ENCODE measurements at places on chromosomes 5 and 9.

- no peak for DNase-seq
Observed at GRCh38 chr9:100125910-100126309, 26.9 kb downstream of the INVS start.

DNA sequence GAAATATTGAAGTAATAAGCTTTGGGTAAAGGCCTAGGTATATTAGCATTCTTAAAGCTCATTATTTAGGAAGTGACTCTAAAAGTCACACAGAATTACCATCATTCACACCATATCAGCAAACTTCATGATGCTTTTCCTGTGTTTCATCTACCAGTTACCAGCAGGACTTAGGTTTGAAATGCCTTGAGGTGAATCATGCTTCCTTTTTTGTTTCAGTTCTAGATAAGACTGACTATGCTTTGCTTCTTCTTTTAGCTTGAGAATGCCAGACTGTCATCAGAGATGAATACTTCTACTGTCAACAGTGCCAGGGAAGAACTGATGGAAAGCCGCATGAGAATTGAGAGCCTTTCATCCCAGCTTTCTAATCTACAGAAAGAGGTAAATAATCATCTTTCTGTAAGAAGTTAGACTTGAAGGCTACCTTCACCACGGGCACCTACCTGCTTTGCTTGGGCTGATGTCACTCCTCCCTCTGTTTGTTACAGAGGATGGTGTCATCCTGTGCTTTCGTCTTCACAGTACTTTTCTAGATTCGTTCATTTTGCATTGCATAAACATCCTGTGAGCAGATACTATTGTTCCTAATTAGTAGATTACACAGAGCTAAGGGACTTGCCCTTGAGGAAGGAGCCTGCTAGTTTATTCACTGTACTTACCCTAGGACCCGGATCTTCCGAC is 34.7 kb downstream of the LMNB1 start:
- DNase-seq = peak; percentile 86

DNA sequence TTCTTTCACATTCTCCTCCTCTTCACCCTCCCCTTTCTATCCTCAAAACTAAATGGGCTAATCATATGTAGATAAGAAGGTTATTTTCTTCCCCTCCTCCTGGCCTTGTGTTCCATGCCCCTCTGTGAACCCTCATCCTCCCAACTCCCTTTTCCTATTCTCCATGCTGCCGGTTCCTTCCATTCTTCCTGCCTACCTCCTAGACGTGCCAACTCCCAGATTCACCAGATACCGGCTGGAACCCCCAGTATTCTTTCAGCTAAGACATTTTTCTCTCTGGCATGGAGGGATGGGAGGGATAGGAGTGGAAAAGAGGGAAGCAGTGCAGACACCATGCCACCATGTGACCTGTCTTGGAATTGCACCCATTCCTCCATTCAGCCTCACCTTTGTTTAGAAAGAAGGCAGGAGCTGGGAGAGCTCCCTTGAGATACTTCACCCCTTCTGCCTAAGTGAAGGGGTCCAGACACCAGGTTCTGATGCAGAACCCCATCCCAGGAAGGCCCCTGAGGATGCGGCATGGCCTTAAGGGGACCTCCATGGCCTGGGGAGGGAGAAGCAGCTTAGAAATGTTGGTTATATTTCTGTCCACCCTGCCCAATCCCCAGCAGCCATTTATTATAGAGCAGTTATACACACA is 4.8 kb downstream of the DNAJB5 start:
- no peak for DNase-seq

- DNase-seq = no peak
Observed at GRCh38 chr5:146376821-146377220, 38.2 kb downstream of the POU4F3 start.

DNA sequence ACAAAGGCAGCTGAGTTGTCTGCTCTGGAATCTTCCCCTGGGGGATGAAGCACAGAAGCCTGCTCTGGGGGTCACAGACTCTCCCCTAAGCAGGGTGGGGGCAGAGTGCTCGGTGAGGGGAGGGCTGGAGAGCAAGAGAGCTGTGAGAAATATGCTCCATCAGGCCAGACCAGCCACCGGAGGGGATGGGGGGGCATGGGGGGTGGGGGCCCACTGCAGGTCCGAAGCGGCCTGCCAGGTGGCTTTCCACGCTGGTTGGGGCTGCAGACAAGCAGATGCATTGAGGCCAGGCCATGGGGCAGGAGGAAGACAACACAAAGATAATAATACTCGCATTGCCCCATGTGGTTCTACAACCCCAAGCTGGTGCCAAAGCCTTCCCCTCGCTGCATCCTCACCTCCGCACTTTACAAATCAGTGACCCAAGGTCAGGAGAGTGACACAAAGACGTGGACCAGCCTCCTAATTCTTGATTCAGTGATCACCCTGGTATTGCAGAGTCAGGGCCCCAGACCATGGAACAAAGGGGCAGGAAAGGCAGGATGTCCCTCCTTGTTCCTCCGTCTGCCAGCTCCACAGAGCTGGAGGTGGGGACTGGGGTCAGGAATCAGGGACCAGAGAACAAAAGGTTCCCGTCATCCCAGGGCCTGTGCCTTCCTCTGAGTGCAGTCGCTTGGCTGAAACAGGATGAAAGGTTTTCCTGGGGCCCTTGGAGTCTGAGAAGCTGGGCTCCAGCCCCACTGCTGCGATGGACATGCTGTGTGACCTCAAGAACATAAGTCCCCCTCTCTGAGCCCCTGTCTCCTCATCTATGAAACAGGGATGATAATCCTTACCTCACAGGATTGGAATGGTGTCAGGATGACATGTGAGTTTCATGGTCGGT is 37.2 kb upstream of the GABRP start:
- no peak for DNase-seq

- DNase-seq = no peak
Observed at GRCh38 chr5:80409367-80409966, 1.6 kb downstream of the ZFYVE16 start.

DNA sequence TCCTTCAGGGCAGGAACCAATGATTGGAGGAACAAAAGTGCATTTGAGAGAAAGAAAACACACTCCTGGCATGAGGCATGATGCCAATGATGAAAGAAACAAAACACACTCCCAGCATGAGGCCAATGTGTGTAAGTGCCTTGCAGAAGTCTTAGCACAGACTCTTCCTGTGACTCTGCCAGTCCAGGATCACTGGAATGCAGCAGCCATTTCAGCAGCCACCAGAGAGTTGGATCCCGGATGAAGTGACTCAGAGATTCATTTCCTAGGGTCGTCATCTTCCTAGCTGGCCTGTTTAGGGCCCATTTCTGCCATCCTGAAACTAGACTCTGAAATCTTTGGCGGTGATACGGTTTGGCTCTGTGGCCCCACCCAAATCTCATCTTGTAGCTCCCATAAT is 212.5 kb downstream of the CFAP90 start:
- no peak for DNase-seq

DNA sequence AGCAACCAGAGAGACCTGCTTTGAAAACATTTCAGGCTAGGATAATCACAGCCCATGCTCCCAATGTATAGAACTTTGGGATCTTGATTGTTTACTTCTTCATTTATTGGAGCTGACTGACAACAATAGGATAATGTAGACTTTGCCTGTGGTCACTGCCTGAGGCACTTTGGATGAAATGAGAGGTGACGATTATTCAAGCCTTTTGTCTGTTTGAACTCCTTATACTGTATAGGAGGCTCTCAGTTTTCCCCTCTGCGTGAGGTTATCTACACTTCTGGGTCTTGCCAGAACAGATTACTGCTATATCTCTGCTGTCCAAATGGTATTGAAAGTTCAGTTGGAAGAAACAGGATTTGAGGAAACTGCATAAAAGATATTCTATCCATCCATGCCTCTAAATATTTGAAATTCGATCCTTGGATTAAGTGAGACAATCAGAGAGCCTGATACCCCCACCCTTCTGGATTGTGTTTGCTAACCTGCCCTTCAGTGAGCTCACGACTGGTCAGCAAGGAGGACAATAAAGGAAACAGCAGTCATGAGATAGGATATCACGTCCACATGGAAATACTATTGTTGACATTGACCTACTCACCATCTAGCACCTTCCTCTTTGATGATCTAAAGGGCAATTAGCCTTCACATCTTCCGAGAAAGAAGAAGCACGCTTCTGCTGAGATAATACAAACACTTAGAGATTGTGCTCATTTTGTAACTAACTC is 98.1 kb downstream of the DOCK8 start:
- no peak for DNase-seq

DNA sequence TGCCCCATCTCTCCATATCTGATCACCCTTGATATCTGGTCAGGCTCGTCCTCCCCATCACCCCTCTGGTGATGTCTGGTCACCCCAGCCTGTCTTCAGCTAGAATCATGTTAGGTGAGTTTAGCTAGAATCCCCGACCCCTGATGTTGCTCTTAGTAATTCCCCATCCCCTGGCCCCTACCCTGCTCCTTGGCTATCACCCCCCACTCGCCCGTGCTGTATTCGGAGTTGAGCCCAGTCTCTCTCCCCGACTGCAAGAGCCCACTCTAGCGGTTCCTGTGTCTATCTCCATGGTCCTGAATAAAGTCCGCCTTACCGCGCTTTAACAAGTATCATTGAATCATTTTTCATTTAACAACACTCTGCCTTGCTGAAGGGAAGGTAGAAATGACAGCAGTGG is 33.7 kb downstream of the ADAMTS2 start:
- DNase-seq = no peak

DNA sequence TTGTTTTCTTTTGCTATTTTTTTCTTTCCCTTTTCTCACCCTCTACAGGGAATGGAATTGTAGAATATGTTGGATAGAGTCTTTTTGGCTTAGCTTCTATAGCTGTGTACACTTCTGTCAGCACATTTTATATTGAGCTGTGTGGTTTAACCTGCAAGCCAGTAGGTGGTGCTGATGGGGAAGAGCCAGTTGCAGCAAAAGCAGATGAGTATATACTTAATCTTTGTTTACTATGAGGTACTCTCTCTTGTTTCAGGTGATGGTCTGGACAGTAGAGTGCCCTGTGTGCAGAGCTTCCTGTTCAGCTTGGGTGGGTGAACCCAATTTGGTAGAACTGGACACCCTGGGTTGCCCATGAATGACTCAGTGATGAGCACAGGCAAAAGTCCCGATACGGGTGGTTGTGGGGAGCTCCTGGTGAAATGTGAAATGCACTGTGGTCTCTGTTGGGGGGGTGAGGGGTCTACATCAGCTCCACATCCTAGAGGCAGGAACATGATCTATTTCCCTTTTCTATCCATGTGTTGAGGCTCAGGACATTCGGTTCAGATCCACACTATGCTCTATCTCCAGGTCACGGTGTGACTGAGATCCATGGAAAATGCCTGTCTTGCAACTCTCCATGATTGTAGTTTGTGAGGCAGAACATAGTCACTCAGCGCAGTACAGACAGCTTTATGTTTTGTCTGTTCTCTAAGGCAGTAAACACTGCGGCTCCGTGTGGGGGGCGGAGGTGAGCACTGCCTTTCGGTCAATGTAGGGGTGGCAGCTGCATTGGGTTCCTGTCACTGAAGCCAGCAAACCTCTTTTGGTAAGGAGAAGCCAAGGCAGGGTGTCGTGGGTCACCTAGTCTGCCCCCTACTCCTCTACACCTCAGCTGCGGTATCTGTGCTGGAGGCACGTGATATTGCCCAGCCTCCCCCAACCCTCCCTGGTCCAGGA is 353.2 kb downstream of the PRR16 start:
- DNase-seq = no peak

GRCh38 chr5:82348784-82349425 is 70.8 kb upstream of the RPS23 start:
- DNase-seq = no peak

GRCh38 chr9:108241384-108242073 is 614.3 kb downstream of the ACTL7B start:
- DNase-seq = no peak

GRCh38 chr9:92639791-92640271 is 30.1 kb downstream of the IPPK start:
- no peak for DNase-seq

DNA sequence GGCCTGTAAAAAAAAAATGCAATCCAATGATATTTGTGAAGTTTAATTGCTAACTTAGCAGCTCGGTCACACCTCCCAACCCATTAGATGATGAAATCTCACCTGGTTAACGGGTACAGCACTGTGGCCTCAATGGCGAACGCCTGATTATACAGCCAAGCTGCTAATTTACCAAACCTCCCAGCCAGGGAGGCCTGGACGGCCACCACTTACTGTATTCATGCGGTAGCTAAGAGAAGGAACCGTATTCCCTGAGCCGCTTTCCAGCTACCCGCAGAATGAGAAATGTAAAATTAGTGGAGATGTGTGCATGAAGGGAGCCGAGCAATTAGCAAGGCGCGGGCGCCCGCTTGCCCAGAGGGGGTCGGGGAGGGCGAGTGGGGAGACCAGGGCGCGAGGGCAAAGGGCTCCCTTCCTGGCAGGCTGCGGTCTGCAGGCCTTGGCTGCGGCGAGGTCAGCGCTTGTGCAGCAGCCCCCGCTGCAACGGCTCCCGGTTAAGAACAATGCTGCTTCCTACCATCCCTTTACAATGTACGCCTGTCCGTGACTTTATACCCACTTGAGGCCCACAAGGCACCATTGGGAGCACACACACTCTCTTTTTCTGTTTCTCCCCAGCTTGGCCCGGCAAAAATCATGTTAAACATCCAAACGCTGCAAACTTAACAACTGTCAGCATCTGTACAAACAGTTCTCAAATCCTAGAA is 70.4 kb upstream of the TBCA start:
- no peak for DNase-seq

- DNase-seq = peak; percentile 52
Observed at GRCh38 chr9:127930231-127931091, at the start of gene PIP5KL1. PIP5KL1 (minus strand) TSS chr9:127930777; CDS start chr9:127930752, 25 bp downstream.

GRCh38 chr9:7123743-7124142 is 366.0 kb downstream of the KDM4C start:
- no peak for DNase-seq

- no peak for DNase-seq
Observed at GRCh38 chr9:114384836-114385396, 2.9 kb downstream of the AKNA start.

- peak; percentile 67 for DNase-seq
Observed at GRCh38 chr5:137743031-137743640, 7.2 kb upstream of the KLHL3 start.

DNA sequence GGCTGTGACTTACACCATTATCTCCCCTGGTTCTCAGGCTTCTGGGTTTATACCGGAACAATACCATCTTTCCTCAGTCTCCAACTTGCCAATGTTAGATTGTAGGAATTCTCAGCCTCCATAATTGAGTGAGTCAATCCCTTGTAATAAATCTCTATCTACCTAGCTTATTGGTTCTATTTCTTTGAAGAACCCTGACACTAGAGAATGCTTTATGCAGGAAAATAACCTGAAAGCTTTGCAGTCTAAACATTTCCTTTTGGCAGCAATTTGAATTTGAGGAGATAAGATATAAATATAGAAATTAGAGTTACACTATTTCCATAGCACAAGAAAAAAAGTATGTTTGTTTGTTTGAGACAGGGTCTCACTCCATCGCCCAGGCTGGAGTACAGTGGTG is 278.1 kb upstream of the CDH18 start:
- DNase-seq = no peak

- DNase-seq = peak; percentile 19
Observed at GRCh38 chr5:72018143-72018803, 89.0 kb upstream of the MAP1B start.

DNA sequence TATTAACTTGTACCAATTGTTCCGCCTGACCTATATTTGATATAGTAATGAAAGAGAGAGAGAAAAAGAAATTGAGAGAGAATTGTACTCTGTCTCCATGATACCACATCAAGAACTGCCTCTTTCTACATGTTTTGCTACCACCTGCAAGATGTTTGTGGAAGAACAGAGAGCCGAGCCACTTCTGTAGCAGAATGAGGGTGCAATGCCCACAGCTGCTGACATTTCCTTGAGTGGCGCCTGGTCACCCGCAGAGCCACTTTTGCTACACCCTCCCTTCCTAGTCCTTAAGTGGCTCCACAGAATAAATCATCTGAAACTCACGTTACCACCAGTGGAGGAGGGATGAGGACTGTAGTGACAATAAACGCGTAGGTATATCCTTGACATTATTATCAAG is 17.1 kb upstream of the FAM81B start:
- DNase-seq = no peak
